ENCODE measurements at places on chromosomes 5 and 9.

DNA sequence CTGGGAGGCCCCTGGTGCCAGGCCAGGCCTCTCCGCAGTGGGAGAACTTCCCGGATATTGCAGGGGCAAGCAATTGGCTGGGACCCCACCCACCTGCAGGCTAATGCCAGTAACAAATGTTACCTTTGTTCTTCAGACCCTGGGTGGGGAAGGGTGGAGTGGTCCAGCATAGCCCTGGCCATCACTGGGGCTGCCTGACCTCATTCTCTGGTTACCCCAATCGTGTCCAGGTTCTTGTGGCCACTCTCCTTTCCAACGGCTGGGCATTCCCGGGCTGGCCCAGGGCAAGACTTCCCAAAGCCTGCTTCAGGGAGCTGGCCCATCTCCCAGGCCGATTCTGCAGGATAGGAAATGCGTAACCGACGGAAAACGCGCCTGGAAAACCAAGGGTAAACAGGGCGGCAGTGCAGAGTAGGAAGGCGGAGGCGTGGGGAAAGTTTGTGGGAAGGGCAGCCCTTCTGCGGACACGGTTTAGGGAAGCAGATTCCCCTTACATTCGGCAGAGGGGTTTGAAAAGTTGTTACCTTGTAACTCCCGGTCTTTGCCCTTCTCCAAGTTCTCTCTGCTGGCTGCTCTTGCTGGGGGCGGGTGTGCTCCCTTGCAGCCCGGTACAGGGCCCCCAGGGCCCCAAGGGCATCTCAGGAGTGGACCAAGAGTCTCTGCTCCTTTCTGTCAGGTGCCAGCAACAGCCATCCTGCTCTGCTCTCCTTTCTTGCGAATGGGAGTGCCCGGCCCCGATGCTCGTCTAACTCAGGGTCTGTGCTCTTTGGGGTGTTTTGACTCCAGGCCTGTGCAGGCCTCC, 3.5 kb downstream of the NRARP start:
- peak; percentile 76 for DNase-seq

DNA sequence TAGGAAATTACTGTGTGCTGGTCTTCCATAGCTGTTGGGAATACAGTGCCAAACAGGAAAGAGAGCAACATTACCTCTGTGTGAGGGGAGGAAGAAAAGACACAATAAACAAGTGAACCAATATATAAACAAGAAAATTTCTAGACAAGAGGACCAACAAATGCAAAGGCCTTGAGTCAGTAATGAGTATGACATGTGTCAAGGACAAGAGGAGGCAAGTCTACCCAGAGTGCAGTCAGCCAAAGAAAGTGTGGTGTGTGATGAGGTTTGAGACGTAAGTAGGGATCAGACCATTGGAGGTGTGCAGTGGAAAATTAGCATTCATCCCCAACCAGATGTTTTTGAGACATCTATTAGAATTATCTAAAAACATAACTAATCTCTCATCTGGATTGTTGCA, 69.5 kb upstream of the CDH6 start:
- no peak for DNase-seq

DNA sequence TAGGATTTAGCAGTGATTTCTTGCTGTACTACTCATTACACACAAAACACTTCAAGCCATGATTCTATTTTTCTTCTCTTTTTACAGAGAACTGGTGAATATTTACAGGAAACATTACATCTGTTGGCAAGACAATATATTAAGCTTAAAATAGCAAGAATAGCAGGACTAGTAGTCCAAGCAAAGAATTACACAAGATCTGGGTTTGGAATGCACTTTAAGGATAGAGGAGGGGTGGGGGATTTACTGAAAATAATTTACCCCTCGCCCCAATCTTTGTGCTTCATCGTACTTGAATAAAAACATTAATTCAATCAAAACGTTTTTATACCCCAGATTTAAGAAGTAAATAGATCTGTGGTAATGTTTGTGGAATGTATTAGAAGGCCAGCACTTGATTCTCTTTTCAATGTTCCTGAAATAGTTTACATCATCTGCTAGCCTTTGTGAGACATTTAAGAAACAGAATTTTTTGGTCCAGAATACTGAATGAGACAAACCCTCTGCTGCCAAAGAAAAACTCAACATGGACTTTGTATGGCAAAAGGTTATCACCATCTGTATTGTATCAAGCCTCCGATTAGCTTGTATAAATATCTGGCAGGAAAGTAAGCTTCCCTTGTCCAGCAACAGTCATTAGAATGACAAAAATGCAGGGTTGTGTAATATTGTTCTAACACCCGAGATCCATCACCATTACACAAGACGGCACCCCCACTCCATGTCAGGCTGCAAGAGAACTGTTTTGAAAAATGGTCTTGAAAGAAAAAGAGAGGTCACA, 23.8 kb downstream of the SVEP1 start:
- peak; percentile 24 for DNase-seq

GRCh38 chr5:124552526-124552925, 193.9 kb downstream of the ZNF608 start:
- no peak for DNase-seq

DNA sequence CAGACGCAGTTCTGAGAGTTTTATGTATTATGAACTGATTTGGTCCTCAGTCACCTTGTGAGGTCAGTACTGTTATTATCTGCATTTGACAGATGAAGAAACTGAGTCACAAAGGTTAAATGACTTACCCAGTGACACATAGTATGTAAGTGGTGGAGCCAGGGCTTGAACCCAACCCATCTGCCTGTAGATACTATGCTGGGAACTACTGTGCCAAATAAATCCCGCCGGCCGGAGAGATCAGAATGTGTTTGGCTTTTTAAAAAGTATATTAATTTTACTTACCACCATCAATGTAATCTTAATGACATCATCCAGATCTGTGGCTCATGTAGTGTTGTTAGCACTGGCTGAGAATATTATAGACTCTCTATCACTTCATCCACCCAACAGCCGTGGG, 80.8 kb downstream of the ZNF618 start:
- no peak for DNase-seq
